ENCODE measurements at places on chromosomes 4 and X.

- DNase-seq = no peak
These were observed 2008.5 kb upstream of the TENM3 start for GRCh38 chr4:180234730-180235129.

DNA sequence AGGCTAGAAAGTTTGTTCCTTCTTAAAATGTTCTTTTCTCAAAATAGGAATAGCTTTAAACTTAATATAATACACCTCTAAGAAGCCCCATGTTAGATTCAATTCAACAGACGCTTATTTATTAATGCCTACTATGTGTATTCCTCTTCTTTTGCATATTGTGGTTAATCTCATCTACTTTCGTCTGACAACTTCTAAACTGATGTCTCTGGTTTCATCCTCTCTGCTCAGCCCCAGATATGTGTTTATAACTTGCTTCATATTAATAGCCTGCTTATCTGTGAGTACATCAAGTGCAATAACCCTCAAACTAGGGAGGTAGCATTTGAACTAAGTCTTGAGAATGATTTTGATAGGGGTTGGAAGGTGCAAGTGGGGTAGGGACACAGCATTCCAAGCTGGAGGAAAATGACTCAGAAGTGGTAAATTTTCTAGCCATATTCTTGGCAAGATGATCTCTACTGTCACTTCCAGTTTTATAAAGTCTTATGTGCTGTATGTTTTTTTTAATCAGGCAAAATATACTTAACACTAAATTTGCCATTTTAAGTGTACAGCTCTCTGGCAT, 37.0 kb downstream of the STK26 start:
- DNase-seq = no peak

DNA sequence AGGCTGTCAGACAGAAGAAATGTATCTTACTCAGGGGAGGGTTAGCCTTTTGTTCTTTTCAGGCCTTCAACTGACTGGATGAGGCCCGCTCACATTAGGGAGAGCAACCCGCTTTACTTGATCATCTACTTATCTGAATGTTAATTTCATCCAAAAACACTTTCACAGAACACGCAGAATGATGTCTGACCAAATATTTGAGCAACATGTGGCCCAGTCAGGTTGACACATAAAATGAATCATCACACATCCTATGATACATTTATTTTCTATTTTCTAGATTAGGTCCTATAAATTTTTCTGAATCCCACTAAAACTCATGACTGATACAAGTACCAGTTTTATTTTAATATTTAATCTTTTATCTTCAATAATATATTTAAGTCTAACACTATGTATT, 260.3 kb downstream of the IL15 start:
- DNase-seq = no peak

DNA sequence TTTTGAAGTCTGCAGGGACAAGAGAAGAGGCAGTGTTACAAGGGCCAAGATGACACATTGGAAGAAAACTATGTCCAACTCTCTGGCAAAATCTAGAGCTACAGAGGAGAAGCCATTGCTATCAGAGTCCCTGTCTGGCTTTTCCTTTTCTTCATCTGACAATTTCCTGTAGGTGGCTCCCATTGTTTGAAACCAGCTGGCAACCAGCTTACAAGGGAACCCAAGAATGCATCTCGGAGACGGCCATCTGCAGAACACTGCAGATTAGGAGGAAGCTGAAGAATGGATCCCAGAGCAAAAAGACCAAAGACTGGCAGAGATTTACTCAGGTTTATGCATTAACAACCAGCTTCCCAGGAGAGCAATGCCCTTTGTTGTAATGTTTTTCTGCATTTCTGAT, 216.2 kb upstream of the CTSO start:
- DNase-seq = no peak

DNA sequence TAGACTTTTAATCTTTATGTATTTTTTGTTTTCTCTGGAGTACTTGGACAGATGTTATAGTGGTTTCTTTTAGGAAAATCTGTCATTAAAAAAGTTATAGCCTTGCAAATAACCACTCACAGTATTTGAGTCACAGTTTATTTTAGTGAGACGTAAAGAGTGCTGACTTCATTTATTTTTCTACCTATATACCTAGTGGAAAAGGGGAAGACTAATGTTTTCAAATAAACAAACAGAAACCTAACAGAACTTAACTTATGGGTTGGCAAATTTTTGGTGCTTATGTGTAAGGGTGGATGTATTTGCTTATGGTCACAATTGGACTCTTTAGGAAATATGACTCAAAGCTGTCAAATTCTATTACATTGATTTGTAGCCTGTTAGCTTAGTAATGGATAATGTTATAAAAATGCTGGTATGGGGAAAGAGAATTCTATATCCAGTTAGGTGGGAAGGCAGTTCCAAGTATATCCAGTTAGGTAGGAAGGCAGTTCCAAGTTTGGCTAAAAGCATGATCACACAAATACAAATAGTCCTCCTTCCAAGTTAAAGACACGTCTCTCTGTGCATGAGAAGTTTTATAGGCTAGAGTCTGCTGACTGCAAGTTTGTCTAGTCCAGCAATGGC, 61.9 kb downstream of the SLC9A6 start:
- DNase-seq = no peak

DNA sequence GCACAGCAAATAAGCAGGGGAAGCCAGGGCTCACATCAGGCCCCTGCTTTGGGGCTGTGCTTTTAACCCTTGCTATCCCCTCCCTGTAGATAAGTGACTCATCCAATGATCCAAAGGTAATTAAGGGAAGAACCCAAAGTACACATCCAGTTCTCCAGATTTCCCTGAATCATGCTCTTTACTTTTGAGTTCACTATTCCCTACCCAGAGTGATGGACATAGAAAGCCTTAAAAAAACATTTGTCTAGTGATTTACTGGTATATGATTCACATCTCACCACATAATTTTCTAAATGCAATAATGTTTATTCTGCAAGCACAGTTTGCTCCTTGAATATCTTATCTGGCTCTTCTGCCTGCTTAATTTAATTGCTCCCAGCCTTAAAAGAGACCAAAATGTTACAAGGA, 136.2 kb downstream of the PPP3CA start:
- no peak for DNase-seq

DNA sequence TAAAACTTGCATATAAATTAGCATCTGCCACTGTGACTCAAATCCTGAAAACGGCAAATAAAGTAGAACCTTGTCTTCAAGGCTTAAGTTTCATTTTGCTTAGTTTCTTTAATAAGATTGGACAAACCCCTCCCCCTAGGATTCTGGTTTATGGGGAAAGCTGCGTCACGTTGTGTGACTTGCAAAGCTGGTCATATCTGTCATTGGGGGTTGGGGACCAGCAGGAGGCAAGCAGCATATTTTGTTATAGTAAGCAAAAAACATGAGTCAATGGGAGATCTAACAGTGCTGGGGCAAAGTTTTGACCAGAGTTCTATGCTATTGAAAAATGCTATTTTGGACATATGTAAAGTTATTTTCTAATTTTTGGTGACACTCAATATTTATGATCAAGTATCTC, 407.3 kb downstream of the PCDH18 start:
- no peak for DNase-seq

DNA sequence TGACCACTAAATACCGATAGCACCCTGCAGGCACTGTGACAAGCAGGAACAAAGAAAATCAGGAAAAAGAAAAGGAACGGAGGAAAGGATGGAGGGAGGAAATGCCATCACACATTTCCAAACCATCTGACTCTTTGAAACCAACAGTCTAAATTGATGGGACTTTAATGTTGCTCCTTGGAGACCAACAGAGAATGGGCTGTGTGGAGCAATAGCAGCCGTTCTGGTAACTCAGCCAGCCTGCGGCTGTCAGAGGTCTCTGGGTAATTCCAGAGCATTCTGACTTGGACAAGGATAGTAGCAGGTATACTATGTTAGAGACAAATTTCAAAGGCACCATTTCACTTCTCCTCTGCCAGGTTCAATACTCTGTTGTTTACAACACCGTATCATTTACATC, 18.0 kb downstream of the PARM1 start:
- DNase-seq = no peak

GRCh38 chr4:116374815-116375214, 710.6 kb downstream of the TRAM1L1 start:
- no peak for DNase-seq

DNA sequence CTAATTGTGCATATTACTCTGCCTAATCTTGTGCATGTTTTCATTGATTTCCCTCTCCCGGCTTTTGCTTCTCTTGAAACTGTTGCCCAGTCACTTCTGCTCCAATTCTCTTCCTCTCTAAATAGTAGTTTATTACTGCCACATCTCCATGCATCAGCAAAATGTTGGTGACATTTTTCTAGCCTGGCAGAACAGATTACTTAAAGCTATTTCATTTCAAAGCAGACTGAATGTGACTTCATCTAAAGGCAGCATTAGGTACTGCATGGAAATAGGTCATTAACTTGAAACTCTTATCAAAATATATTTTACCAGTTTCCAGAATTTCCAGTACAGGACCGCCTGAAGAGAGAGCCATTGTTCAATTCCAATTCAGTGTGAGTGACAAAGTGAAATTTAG, 52.4 kb downstream of the HPGDS start:
- no peak for DNase-seq

- DNase-seq = no peak
These were observed 43.2 kb downstream of the HAND2 start for GRCh38 chr4:173486714-173487392.

GRCh38 chr4:73139245-73139644, 69.7 kb upstream of the COX18 start:
- no peak for DNase-seq

DNA sequence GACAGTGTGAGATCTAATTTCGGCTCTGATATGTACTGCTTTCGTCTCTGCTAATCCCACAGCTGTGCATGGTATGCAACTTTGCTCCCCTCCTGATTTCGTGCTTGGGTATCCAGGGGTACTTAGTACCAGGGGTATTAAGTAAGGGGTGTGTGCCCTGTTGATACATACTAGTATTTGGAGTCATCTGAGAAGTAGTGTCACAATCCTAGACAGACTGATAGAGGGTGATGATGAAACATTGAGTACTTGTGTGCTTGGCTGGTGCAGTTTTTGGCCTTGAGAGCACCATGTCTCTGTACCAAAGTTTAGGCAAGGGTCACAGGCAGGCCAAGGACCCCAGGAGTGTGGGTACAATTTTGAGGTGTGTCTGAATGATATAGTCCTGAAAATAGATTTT, 10.9 kb downstream of the GPAT3 start:
- no peak for DNase-seq

DNA sequence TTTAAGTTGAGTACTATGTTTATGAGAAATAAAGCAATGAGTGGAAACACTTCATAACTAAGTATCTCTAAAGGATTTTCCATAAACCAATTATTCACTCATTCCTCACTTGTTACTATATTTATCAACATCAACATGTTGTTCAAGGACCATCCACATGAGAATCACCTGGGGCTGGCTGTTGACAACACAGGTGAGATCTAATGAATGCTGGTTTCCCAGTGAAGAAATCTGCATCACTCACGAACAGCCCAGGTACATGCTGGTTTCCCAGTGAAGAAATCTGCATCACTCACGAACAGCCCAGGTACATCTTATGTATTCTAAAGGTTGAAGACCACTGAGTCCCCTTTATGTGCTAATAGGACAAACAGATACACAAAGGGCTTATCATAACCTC, 32.5 kb downstream of the TSPAN5 start:
- no peak for DNase-seq

DNA sequence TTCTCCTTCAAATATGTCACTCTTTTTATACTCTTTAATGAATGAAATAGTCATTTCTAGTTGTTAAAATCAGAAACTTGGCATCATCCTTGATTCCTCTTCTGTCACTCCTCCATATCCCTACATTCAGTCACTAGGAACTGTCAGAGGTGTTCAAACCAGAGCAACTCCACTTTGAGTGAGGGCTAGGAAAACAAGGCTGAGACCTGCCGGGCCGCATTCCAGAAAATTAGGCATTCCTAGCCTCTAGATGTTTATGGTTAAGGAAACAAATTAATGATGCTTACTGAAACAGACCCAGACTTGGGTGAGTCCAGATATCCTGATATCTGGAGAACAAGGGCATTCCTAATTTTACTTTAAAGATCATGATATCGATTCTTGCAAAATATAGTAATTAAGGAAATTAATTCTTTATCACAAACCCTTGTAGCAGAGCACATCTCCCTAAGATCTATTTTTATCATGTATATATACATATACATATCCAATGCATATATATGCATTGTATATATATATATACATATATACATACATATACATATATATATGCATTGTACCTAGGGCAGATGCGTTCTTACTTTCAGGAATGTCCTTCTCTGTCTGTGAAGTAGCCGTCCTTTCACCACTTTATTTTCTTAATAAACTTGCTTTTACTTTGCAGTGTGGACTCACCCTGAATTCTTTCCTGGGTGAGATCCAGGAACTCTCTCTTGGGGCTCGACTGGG, 98.4 kb upstream of the GC start:
- no peak for DNase-seq

DNA sequence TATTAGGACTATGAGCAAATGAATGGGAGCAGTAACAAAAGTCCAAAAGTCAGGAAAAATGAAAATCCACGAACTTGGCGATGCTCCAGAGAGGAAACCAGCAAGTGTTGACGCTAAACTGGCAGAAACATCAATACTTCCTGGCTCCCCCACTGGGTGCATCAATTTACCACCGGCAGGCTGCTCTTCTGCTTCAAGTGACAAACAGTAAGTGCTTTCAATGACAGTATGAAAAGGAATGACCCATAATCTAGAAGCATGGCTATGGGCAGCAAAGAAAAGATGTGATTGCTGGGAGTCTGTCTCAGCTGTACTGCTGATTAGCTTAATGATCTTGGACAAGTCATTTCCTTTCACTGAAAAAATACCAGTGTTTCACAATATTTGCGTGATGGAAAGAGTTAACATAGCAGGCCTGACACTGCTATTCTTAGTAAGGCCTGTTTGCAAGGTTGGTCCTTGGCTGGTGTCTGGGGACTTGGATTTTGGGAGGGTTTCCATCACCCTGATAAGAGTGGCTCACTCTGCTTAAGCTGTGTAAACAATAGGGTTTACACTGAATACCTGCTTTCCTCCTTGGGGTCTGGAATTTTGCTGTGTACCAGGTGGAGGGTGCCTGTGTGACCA, 8.7 kb downstream of the ATP11C start:
- no peak for DNase-seq

DNA sequence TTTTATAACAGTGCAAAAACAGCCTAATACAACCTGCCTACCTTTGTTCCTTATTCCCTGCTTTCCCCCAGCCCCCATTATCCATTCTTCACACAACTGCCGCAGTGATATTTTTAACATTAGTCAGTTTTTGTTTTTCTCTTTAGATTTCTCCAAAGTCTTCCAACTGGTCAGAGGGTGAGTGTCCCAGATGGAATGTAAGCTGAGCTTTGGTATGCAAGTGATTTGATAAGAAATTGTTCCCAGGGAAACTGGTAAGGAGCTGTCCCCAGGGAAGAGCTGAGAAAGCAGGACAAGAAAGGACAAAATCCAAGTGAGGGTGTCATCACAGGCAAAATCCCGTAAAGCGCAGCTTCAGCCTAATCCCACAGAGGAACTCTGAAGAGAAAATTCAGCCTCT, 475.5 kb upstream of the ADGRL3 start:
- no peak for DNase-seq

GRCh38 chrX:136251041-136251991, at the start of gene MAP7D3:
MAP7D3 (minus strand) TSS chrX:136251400; CDS start chrX:136251358, 42 bp downstream.
- DNase-seq = no peak

GRCh38 chr4:8229331-8229975, 30.4 kb downstream of the SH3TC1 start:
- no peak for DNase-seq

- DNase-seq = no peak
These were observed 209.4 kb upstream of the UGT8 start for GRCh38 chr4:114389070-114389685.

- DNase-seq = no peak
These were observed 14.7 kb downstream of the TMEM165 start for GRCh38 chr4:55410431-55410830.

All from pulmonary artery endothelial cell (primary cell).